Activated naive CD4-positive, alpha-beta T cell treated with anti-CD3 and anti-CD28 coated beads, Interleukin-2, amount 50 U/mL, for 72 hours (primary cell): ENCODE measurements at places on chromosomes 12 and 14. TPM values are rescaled to one million over a fixed set of nuclear protein-coding genes. Genes with fewer than 3 reads are reported as not detected.

Gene BDKRB2
- not detected for total RNA-seq

GRCh38 chr14:73502017-73502619 lies 11.4 kb downstream of the RIOX1 start:
- DNase-seq, result no peak

DNA sequence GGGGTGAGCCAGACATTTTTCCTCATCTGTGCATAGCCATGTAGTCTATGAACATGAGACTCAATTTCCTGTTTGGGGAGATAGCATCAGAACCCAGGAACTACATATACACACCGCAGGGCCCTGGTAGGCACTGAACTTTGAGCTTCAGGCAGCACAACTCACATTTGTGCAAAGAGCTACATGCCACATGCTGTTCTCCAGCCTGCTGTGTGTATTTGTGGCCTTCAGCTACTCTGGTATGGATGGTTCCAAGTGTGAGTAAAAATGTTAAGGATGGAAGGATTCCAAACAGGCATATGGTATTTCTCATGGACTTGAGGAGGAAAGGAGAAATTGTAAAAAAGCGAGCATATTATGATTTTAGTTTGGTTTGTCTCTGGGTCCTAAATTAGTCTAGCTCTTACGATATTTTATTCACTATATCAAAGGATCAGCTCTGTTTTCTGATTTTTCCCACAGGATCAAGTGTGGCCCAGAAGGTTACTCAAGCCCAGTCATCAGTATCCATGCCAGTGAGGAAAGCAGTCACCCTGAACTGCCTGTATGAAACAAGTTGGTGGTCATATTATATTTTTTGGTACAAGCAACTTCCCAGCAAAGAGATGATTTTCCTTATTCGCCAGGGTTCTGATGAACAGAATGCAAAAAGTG lies 422.4 kb upstream of the OR4E1 start:
- DNase-seq, result no peak

DNA sequence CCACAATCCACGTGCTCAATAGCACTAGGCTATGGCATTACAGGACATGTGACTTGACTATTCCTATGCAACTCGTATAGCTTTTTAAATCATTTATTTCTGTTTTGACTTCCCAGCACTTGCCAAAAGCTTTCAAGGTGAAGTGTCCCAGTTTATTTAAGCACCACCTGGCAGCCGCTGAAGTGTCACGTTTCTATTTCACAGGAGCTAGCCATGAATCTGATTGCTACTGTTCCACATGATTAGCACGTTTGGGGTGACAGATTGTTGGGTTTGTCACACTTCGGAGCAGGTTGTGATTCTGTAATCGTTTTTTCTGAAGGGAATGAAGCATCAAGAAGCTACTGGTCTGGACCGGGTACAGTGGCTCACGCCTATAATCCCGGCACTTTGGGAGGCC lies 39.9 kb upstream of the BICDL1 start:
- no peak for DNase-seq

DNA sequence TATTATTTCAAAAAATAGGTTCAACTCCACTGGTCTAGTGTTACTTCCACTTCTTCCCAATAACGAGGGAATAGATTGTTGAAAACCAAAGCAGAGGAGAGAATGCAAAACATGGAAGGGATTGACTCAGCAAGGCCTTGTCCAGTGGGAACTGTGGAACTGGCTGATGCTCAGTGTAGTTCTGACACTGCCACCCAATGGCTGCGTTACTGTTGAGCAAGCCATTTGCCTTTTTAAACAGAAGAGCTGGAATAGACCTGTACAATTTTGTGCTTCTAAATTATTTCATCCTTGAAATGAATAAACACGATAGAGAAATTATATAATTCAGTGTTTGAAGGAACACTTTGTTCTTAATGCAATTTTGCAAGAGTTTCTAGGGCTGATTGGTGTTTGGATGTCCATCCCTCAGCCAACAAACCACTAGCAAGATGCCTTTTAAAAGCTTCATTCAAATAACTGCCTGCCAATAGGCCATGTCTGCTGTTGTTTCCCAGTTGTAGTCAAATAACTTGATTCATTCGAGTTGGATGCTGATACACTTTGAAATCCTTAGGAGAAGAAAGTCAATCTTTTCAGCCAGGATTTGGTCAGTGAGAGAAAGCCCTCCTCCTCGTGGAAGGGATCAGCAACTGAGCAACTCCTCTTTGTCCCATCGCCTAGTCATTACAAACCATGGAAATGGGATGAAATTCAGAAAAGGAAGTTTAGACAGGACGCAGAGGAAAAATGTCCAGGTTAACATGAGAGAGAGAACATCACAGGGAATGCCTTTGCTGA lies 7.3 kb upstream of the MGP start:
- no peak for DNase-seq

DNA sequence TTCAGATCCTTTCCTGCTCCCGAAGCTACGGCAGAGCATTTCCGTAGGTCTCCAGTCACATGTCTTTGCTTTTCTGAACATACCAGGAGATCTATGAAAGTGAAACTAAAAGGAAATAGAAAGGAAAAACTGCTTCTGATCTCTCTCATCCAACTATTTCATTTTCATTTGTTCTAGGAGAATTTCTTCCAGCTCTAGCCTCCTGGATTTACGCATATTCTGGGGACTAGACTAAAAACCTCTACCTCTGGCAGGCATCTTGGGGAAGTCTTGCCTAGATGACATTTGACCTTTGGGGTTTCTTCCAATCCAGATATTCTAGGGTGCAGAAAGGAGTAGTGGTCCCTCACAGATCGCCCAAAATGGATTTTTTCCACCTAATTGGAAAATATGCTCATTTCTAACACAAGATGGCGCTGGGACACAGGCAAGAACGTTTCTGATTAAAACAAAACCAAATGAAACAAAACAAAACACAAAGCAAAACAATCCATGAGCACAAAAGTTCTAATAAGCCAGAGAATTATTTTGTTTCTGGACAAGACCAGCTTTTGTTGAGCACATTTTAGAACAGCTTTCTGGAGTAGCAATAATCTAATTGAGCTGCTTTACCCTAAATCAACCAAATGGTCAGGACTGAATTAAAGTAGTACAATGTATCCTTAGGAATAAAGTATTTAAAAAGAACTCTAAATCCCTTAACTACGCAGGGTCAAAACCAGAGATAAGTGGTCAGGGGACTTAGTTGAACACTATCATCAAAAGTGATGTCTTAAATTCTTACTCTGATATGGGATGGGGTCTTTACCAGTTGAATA lies 12.3 kb upstream of the PARP11 start:
- no peak for DNase-seq
